Stimulated activated CD4-positive, alpha-beta T cell treated with anti-CD3 and anti-CD28 coated beads, Interleukin-1b, Interleukin-23, amount 100 ng/mL, for 1 hour (primary cell): ENCODE measurements at places on chromosomes 7 and 10.

- DNase-seq, result no peak
These were observed 28.9 kb downstream of the ADAP1 start for GRCh38 chr7:925601-926000.

DNA sequence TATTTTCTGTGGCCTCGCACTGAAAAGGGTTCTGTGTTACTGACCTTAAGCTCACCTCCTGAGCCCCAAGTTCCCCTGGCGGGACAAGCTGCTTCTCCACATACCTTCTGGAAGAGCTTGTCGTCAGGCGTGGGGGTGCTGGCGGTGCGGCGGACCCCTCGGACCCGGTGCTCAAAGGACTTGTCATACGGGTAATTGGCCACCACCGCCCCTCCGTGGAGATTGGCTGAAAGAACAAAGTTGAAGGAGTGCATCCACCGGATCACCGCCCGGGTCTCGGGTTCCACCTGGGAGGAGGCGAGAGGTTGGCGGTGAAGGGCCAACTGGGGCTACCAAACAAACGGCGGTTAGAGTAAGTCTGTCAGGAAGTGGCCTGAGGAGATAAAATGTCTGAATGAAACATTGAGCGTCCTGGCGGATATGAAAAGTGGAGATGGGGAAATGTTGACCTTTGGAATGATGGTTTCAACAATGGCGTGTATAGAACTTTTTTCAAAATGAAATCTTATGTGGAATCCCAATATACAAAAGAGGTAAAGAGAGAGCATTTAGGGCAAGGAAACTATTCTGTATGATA is 16.5 kb downstream of the CPN1 start:
- no peak for DNase-seq

GRCh38 chr7:106345421-106346166 is 60.8 kb upstream of the NAMPT start:
- DNase-seq, result no peak

DNA sequence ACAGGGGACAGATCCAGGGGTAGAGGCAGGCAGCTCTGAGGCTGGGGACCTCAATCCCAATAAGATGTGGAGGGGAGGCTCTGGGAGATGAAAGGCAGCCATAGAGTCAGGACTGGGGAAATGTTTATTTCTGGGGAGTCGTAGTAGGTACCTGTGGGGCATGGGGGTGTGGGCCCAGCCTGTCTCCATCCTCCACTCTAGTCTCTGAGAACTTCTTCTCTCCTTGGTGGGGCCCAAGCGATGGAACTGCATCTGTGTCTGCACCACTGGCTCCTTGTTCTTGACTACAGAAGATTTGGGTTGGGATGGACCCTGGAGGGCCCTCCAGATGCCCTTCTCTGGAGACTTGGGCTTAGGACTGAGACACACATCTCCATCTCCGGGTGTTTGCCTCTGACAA is 953.9 kb upstream of the ZNF722 start:
- DNase-seq, result no peak
